Left forelimb (tissue), 1 donor: ENCODE measurements at places on chromosomes 16 and 17.

GRCh38 chr17:48769009-48769675 is 40.6 kb upstream of the HOXB13 start:
- DNase-seq, result no peak

DNA sequence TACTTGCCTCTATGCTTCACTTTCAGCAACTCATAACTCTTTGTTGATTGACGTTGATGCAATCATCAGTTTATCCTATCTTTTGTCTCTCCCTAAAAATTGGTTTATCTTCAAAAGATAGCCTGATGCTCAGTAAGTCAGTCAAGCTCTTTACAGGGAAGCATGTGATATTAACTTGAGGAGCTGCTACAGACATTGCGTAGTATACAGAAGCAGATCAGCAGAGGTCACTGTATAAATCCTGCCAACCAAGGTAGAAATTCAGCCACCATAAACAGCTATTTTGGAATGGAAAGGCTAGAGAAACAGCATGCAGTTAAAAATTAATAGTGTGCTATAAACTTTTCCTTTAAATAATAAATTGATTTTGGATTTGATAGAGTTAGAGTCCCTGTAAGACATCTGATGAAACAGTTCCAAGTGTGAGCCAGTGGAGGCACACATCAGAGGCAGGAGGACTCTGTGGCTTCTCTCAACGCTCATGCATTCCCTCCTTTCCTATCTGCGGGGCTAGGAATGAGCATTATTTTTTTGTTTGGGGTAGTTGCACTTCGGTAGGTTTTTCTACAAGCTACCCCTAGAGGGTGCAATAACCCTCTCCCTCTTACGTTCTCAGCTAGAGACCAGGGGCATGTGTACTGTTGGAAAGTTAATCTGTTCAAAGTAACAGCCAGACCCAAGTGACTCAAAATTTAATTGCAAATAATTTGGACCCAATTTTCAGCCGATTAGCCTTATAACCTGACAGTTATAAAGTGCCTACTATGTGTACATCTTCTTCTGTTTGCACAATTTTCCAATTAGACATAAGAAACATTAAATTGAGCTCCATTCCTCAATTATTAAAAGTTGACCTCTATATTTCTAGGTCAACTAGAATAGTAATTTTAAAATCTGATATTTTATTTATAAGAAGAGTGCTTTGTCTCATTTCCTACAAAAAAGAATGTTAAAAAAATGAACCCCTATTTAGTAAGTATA is 647.7 kb upstream of the SOX9 start:
- DNase-seq, result no peak

GRCh38 chr16:64225036-64225435 is 896.8 kb downstream of the CDH11 start:
- DNase-seq, result no peak

DNA sequence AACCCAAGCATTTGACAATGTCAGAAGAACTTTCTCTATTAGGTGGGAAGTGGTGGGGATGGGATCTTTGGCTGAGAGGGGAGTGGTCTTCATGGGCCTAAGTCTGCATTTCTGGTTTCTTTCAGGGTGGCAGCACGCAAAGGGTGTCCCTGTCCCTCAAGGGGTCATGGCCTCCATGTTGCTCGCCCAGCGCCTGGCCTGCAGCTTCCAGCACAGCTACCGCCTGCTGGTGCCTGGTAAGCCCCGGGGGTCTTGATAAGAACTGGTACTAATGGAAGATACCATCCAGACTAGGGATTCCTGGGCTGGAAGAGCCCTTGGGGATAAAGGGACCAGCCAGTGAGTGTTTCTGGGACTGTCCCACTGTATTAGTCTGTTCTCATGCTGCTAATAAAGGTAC is 61.2 kb downstream of the ABAT start:
- no peak for DNase-seq

- DNase-seq, result no peak
Observed at GRCh38 chr16:11651796-11652195, 16.5 kb upstream of the SNN start.

- no peak for DNase-seq
Observed at GRCh38 chr17:38922538-38923297, 2.7 kb upstream of the LASP1NB start.

DNA sequence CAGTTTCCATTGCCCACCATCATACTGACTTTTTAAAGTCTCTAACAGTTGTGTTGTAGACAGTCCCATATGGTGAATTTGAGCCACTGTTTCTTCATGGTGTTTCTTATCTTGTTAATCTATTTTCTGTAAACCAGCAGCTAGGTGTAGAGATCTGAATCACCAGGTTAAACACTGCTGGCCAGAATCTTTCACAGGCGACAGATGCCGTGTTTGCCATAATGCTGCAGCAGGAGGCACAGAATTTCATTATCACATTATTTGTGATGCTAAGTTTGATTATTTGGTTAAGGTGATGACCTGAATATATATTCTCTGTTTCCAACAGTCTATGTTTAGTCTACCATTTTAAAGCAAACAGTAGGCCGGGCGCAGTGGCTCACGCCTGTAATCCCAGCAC is 11.5 kb upstream of the CNGB1 start:
- DNase-seq, result no peak

DNA sequence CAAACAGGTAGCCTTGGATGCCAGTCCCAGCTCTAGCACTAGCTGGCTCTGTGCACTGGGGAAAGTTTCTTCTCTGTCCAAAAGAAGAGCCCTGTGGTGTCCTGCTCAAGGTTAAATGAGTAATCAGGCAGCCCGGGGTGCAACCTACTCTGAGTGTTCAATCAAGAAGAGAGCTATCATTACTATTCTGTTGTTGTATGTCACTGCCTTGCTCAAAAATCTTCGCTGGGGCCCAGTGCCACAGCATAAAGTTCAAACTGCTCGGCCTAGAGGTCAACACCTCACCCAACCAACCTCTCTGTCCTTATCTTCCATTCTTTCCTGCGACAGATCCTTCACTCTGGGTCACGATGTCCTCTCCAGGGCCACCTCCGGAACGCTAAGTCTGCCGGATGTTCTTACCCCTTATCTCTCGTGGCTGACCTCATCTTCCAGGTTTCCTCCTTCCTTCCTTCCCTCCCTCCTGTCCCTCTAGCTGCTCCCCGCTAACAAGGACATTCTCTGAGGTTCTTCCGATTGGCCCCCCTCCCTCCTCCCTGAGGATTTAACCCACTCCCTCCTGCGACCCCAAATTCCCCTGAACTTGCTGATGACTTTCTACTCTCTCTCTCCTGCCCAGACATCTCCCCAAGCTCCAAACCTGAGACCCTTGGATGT is 4.4 kb downstream of the FDXR start:
- no peak for DNase-seq

DNA sequence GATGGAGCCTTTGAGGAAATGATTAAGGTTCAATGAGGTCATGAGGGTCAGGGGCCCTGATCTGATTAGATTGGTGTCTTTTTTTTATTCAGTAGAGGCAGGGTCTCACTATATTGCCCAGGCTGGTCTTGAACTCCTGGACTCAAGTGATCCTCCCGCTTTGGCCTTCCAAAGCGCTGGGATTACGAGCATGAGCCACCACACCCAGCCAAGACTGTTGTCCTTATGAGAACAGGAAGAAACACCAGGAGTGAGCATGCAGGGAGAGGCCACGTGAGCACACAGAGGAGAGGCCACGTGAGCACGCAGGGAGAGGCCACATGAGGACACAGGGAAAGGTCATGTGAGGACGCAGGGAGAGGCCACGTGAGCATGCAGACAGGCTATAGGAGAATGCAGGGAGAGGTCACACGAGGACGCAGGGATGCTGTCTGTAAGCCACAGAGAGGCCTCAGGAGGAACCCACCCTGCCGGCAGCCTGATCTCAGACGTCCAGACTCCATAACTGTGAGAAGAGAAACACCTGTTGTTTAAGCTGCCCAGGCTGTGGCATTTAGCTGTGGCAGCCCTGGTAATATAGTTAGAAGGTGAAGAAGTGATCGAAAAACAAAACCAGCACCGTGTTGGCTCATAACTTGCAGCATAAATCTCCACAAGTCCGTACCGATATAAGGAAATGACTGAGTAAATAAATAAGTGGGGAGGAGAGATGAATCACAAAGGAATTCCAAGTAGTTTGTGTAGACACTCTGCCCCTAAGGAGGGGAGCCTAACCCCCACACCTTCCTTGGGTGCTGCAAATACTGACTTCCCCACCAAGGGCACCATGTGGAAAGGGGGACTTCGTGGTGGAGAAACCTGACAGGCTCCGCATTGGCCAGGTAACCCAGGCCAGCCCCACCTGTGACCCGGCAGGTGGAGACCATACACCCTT is 14.6 kb upstream of the CSNK1D start:
- DNase-seq, result no peak
